MM.1S (cell line): ENCODE measurements at places on chromosomes 7 and 10.

GRCh38 chr7:100158229-100159098 is at the start of gene TRAPPC14:
TRAPPC14 (minus strand) TSS chr7:100158723; CDS start chr7:100158499, 224 bp downstream.
- peak; percentile 78 for DNase-seq

DNA sequence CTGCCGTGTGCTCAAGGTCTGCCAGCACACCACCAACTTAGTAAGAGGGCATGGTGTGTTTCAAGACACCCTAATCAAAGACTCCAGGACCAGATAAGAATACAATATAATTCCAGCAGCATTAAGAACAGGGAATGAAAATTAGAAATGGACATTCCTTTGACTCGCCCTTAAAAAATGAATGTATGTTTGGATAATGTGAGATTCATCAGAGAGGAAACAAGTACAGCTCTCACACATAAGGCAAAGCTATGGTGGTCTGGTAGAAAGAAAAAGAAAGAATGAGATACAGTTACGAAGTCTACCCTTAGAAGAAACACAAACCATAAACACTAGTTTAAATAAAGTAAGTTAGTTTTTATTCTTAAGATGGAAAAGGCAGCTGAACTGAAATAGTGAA is 174.8 kb upstream of the ANK3 start:
- no peak for DNase-seq

- no peak for DNase-seq
Observed at GRCh38 chr7:50687575-50688225, 95.0 kb downstream of the GRB10 start.

- no peak for DNase-seq
Observed at GRCh38 chr7:155456738-155457543, 988 bp upstream of the EN2 start.

GRCh38 chr7:123879628-123880027 is 34.7 kb downstream of the HYAL4 start:
- DNase-seq, result no peak

DNA sequence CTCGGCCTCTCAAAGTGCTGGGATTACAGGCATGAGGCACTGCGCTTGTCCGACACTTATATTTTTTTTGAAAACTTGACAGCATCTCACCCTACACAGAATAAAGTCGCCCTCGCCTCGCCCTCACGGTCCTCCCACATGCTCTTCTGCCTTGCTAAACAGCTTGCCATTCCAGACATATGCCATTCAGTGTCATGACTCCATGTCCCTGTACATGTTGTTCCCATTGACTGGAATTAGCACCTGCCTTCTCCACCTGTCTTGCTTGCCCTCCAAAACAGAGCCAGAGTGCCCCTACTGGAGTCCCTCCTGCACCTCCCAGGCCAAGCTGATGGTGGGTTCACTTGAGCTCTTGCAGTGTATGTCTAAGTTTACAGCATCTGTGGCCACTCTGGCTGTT is 6.2 kb downstream of the NIPSNAP2 start:
- DNase-seq, result no peak

GRCh38 chr10:74975758-74976157 is 135.7 kb upstream of the SAMD8 start:
- DNase-seq, result no peak

GRCh38 chr10:95440756-95441546 is 120.2 kb downstream of the SORBS1 start:
- DNase-seq, result peak; percentile 94

DNA sequence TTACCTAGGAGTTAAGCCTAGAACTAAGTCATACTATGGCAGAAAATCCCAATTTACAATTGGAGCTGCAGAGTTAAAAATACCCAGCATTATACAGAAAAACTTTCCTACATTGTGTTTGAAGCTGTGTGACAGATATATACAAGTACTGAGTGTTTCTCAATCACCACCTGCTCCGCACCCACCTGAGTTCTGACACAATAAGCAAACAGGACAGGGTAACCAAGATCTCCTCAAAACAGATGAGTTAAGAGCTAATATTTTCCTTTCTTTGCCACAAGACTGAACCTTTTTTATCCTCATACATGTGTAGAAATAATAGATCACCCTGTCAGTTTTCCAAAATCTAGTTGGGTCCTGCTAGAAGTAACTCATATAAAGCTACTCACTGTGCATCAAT is 186.3 kb downstream of the DOCK4 start:
- DNase-seq, result no peak

GRCh38 chr7:45028138-45028919 is 28.3 kb downstream of the CCM2 start:
- no peak for DNase-seq

DNA sequence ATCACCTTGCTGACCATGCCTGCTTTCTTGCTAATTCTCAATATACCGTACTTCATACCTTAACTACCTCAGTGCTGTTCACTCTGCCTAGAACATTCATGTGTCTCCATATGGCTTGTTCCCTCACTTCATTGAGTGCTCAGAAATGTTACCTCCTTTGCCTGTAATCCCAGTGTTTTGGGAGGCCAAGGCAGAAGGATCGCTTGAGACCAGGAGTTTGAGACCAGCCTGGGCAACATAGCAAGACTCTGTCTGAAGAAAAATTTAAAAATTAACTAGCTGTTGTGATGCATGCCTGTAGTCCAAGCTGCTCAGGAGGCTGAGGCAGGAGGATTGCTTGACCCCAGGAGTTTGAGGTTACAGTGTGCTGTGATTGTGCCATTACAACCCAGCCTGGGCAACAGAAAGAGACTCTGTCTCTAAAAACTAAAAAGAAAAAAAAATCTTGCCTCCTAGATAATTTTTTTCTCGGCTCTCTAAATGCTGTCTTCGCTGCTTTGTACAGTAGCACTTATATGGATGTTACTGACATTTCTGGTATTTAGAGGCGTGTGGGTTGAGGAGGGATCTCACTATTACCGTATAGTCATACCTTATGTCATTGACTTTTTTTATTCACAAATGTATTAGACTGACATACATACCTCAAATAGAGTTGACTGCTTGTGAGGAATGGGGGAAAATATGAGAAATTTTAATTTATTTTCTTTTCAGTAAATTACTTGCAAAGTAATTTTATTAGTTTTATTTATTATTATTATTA is 63.7 kb downstream of the LCOR start:
- DNase-seq, result no peak

GRCh38 chr10:14774797-14775196 is at the start of gene FAM107B:
FAM107B (minus strand) TSS chr10:14774897; CDS start chr10:14774663, 234 bp downstream.
- DNase-seq, result no peak

GRCh38 chr7:69019437-69019836 is 578.8 kb upstream of the AUTS2 start:
- DNase-seq, result no peak

- no peak for DNase-seq
Observed at GRCh38 chr10:9081253-9081652, 1026.8 kb downstream of the GATA3 start.

- no peak for DNase-seq
Observed at GRCh38 chr10:109475711-109476421, 447.4 kb downstream of the XPNPEP1 start.
